ENCODE measurements at places on chromosomes 7 and 10.

GRCh38 chr10:22693371-22693784, 21.0 kb downstream of the PIP4K2A start:
- DNase-seq, result no peak

GRCh38 chr7:15612205-15612604, 50.4 kb upstream of the AGMO start:
- no peak for DNase-seq

DNA sequence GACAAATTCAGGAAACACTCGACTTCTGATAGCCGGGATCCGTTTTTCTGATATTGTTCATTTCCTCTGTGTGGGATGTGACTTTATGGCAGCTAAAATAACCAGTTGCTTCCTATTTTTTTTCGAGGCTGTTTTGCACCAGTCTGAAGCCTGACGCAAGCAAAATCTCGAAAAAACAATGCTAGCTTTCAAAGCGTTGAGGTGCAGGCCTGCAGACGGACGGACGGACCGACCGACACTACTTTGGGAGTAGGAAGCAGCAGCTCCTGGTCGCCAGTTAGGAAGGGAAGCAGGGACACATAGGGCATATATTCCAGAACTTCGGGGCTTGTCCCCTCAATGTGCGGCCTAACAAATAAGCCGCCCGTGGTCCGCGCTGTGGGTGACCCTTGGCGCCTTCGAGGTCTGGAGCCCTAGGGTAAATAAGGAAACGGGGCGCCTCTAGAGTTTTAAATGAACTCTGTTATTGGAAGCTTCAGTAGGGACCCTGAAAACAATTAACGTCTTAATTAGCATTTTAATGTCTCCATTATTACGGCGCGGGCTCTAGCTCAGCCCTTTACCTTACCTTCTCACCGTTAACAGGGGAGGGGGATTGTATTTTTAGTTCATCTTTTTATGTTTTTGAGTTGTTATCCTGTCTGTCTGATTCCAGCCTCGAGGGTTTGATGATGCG, 1.3 kb downstream of the HHEX start:
- no peak for DNase-seq

- no peak for DNase-seq
Measured at GRCh38 chr10:52623761-52624160, 148.8 kb downstream of the MBL2 start.

DNA sequence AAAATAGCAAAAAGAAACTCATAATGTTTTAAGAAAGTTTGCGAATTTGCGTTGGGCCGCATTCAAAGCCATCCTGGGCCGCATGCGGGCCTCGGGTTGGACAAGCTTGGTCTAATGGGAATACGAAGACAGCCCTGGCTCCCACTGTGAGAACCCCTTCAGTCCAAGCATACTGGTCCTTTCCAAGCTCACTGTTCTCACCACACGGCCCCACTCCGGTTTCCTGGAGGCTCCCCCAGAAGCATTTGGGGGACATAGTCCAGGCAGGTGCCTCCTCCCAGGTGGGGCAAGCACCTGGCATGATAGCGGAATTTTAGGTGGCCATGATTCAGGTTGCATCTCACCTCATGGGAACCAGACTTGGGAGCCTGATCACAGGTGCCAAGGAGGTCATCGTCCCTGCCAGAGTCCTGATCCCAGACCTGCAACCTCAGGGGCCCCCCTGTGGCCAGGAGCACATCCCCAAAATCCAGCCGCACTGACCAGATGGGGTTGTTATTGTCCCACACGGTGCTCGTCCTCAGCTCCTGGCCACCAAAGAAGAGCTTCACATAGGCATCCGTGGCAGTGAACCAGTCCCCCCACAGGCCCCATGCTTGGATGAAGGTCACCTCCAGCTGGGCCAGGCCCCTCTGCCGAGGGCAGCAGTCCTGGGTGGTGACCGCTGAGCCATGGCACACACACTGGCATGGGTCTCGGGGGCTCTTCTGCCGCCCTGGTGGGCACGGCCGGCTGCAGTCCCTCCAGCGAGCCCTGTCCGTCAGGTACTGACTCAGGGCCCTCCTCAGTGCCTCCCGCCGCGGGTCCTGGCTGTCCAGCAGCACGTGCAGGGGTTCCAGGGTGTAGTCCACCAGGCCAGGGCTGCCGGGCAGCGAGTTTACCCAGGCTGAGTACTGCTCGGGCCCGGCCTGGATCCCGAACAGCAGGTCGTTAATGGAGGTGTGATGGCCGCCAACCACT, 4.4 kb downstream of the PRF1 start:
- no peak for DNase-seq

- DNase-seq, result no peak
Measured at GRCh38 chr7:126302639-126303038, 950.1 kb downstream of the GRM8 start.

DNA sequence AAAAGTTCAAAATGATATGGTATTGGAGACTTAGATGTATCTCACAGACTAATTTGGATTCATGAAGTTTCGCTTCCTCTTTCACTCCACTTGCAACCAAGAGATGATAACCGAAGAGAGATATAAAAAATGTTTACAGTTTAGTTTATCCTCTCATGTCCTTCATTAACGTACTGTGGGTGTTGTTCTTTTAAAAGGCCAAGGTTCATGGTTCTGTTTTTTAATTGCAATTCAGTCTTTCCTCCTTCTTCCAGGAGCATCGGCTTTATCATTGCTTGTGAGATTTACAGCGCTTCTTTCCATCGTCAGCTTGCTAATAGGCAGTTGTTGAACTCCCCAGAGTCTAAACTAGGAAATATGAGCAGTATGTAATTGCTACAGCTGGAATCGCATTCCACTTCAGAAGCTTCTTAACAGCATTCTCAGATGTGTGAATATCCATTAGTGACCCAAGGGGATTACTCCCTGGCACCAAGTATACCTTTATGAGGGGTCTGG, 75.9 kb upstream of the HGF start:
- DNase-seq, result no peak

DNA sequence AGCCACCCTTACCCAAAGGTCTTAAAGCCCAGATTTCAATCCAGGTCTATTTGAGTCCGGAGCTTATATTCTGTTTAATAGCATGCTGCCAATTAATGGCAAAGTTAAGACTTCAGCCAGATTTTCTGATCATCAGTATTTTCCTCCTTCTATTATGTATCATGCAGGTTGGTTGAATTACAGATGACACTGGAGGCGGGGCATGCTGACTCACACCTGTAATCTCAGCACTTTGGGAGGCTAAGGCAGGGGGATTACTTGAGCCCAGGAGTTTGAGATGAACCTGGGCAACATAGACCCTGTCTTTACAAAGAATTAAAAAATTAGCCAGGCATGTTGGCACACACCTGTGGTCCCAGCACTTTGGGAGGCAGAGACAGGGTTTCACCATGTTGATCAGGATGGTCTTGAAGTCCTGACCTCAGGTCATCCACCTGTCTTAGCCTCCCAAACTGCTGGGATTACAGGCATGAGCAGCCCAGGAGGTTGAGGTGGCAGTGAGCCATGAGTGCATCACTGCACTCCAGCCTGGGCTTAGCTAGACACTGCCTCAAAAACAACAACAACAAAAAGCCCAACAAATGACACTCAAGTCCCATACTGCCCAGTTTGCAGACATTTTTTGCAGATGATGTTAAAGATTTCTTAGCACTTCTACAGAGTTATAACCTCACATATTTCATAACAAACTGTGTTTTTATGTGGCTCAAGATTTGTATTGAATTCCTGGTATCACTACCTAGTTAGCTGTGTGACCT, 62.5 kb downstream of the MCU start:
- no peak for DNase-seq

DNA sequence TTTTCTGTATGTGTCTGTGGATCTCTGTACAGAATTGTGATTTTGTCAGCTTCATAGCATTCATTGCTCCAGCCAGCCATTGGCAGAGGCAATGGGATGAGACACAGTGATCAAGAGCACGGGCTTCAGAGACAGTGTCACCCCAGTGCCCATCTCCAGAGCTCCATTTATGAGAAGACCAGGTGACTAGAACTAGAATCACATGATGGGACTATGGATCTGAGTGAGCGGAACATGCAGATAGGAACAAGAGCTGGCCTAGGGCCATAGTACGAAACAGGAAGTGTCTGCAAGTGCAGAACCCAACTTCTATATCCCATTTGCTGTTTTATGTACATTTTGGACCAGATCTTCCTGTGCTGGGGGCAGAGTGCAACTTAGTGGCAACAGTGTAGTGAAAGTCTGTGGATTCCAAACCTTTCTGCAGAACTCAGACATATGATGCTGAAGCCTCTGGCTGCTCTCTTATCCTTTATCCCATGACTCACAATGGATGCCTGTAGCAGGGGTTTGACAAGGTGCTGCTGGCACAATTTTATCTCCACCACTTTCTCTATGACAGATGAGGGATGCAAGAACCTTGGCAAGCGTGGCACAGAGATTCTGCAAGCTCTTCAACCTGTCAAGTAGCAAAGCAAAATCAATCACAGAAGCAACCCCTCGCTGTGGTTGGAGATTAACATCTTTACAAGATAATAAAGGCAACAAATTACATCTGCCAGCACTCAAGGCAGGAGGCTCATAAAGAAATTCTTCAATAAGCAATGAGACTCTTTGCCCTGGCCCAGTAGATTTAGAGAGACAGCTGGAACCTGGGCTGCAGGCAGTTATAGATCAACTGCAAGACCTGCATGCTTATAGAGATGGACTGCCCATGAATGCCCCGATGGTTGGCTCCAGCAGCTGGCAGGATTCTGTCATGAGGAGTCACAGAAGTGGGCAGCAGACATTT, 681.3 kb downstream of the TNS3 start:
- no peak for DNase-seq

- DNase-seq, result no peak
Measured at GRCh38 chr7:140209866-140210609, 33.3 kb upstream of the KDM7A start.

DNA sequence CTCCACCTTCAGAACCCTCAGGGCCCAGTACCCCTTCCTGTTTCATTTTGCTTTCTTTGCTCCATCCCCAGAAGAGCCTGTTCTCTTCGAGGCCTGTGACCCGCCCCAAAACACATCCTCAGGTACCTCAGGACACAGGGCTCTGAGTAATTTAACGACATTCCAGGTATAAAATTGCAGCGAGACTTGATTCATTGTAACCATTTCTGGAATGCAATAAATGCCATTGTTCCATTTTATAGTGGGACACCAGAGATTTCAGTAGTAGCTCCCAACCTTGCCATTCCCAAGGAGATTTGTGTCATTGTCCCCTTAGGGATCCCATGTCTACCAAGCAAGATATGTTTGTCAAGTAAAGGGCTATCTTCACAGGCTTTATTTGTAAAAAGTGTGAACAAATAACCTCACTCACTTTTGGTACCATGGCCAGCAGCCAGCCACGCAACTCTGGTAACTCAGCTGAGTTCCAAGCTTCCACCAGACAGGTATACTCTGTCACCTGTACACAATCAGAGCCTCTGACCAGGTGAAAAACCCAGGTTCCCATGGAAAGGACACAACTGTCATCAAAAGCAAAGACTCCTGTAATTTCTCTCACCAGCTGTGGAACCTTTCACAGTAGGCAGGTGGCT, 441.3 kb downstream of the PLXNA4 start:
- DNase-seq, result no peak

GRCh38 chr10:47027108-47027783, 116.0 kb downstream of the PTPN20 start:
- no peak for DNase-seq

- no peak for DNase-seq
Measured at GRCh38 chr10:47111329-47111862, 188.6 kb upstream of the GDF10 start.

GRCh38 chr7:117776224-117776623, 97.0 kb downstream of the CTTNBP2 start:
- DNase-seq, result no peak

DNA sequence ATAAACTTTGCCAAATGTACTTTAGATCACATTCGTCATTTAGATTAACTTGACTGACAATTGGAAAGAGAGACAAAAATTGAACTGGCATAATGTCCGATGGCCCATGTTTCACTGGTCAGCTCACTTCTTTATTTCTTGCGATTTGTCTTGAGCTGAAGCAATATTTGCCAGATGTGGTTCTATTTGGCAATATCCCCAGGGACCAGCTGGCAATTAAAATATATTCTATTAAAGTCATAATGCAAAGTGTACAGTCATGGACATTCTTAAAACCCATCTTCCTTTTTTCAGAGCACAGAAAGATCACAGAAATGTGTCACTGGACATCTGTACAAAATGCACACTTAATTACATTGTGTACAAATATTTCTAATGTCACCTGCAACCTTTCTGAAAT, 26.3 kb downstream of the NEBL start:
- no peak for DNase-seq

DNA sequence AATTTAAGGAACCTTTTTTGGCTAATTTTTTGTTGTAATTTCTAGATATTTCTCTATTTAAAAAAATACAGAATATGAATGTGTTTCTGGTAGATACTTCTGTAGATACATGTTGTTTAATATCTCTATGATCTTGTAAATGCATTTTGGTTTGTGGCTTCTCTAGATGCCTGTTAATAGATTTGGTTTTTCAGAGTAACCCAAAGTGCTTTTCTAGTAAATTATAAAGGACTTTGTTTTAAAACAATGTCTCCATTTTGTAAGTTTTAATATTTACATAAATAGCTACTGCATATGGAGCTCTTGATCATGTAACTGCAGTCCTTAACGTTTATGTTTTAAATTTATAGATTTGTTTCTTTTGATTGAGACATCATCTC, 88.5 kb downstream of the MDFIC start:
- DNase-seq, result no peak

- DNase-seq, result no peak
Measured at GRCh38 chr7:108442039-108442568, 14.1 kb downstream of the NRCAM start.

- DNase-seq, result no peak
Measured at GRCh38 chr7:81684514-81685269, 85.2 kb downstream of the HGF start.

- no peak for DNase-seq
Measured at GRCh38 chr7:35894721-35895120, 93.9 kb downstream of the SEPTIN7 start.

- no peak for DNase-seq
Measured at GRCh38 chr7:158590181-158590530, 2.5 kb upstream of the PTPRN2 start.

DNA sequence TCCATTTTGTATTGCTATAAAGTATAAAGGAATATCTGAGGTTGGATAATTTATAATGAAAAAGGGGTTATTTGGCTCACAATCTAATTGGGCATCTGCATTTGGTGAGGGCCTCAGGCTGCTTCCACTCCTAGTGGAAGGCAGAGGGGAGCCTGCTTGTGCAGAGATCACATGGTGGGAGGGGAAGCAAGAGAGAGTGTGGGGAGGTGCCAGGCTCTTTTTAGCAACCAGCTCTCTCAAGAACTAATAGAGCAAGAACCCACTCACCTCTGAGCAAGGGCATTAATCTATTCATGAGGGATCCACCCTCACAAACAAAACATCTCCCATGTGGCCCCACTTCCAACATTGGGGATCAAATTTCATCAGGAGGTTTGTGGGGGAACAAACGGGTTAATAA, 64.6 kb downstream of the OGDH start:
- no peak for DNase-seq

DNA sequence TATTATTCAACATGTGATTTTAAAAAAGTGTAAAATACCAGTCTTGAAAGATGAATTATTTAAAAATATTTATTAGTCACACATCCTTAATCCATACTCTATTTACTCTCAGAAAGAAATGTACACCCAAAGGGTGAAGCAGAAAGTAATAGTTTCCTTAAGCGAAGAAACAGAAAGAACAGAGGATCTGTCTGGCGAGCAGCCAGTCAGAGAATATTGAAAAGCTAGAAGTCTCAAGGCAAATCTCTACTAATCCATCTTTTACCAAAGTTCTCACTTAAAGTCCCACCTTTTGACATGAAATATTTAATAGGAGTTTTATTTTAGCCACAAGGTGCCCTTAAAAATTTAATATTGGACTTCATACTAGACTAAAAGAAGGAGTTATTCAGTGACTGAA, 46.7 kb downstream of the MKX start:
- DNase-seq, result no peak
